IPS-NIHi11 (cell line): ENCODE measurements at places on chromosomes 3 and 15.

- DNase-seq, result no peak
Measured at GRCh38 chr15:77505556-77505955, 84.9 kb downstream of the HMG20A start.

GRCh38 chr3:46049093-46049492, 21.8 kb upstream of the XCR1 start:
- DNase-seq, result no peak

DNA sequence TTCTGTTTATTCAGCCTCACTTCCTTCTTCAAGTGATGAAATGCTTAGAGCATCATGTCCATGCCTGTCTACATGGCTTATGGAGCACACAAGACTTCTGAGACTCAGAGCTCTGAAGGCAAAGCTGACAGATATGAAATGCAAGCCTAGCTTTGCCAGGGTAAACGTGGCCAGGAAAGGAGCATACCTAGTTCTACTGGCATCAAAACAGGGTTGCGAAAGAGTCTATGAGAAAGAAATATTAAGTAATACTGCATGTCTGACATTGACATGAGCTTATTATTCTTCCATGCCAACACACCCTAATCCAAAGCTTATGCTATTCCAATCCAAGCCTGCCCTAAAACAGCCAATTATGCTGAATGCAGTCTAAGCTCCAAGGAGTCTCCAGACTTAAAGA, 391.5 kb downstream of the ERC2 start:
- no peak for DNase-seq

- peak; percentile 94 for DNase-seq
Measured at GRCh38 chr3:10164546-10165393, at the start of gene IRAK2. TSS of gene IRAK2 (plus strand) at chr3:10164919. CDS start at chr3:10164955, 36 bp downstream.

GRCh38 chr15:90295270-90295648, 29.8 kb downstream of the NGRN start:
- no peak for DNase-seq

DNA sequence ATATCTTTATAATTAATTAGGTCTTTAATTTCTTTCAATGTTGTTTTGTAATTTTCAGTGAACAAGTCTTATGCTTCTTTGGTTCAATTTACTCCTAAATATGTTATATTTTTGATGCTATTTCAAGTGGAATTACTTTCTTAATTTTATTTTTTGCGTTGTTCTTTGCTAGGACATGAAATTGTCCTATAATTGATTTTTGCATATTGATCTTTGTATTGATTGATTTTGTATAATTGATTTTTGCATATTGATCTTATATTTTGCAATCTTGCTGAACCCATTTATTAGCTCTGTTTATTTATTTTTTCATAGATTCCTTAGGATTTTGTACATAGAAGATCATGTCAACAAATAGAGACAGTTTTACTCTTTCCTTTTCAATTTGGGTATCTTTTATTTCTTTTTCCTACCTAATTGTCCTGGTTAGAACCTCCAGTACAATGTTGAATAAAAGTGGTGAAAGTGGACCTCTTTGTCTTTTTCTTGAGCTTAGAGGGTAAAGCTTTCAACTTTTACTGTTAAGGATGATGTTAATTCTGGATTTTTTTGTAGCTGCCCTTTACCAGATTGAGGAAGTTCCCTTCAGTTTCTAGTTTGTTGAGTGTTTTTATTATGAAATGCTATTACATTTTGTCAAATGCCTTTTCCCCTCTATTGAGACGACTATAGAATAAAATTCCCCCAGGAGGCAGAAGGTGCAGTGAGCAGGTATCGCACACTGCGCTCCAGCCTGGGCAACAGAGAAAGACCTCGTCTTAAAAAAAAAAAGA, 36.8 kb upstream of the CCDC50 start:
- DNase-seq, result no peak

GRCh38 chr3:132283440-132283839, 33.8 kb upstream of the ACP3 start:
- DNase-seq, result peak; percentile 13

DNA sequence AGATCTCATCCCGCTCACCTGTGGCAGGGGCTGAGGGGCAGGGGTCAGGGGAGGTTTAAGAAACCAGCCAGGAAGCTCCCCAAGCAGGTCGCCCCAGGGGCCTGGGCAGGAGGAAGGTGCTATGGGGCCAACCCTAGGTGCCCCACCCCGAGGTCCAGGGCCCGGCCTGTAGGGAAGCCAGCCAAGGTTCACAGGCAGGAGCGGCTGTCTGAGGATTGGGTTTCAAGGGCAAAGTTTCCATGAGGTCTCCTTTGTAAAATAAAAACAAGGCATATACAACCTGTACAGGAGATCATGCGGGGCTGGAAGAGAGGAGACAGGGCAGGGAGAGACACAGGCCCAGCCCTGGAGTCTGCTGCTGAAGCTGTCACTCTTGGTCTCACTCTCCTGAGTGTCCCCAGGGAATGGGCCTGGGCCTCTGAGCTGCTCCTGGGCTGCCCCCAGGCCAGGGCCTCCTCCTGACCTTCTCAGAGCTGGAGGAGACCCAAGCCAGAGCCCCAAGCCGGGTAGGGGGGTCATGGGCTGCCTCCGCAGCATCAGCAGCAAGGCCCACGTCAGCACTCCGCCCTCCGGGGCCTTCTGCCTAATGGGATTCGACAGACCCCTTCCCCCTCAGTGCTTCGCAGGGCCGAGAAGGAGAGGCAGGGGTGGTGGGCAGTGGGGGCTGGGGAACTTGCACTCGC, 5.5 kb downstream of the CPLX3 start:
- DNase-seq, result no peak

DNA sequence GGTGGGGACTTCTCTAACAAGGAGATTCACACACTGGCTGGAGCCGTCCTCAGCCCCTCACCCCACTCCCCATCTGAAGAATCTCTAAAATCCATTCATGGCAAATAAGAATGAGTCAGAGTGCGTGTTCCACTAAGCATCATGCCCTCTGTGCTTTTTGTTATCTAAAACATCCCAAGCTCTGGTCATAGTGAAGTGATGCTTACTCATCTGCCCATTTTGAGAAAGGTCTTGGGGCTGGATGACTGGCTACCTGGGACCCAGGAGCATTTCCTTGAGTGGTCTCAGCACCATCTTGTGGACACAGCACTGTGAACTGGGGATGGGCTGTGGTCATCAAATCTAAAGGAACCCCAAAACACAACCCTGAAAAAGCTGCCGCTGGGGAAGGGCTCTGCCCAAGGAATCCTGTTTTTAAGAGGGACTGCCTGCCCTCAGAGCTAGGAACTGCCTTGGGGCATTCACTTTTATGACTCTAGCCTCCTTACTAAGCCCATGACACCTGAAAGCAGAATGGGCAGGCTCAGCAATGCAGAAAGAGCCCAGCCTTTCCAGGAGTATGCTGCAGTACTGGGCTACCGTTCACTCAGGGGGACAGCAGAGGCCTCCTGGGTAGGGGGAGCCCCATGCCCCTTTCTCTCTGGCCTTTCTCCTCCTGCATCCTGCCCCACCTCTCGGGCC, 53.5 kb downstream of the ZBTB38 start:
- DNase-seq, result no peak

GRCh38 chr3:129938140-129938930, 36.2 kb upstream of the TRH start:
- DNase-seq, result no peak

DNA sequence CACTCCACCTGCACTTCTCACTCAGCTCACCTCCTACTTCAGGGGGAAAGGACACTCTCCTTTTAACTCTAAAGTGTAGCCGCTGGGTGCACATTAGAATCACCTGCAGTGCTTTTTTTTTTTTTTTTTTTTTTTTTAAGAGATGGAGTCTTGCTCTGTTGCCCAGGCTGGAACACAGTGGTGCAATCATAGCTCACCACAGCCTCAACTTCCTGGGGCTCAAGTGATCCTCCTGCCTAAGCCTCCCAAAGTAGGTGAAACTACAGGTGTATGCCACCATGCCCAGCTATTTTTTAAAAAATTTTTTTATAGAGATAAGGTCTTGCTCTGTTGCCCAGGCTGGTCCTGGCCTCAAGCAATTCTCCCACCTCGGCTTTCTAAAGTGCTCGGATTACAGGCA, 20.8 kb downstream of the GRAMD2A start:
- DNase-seq, result no peak

DNA sequence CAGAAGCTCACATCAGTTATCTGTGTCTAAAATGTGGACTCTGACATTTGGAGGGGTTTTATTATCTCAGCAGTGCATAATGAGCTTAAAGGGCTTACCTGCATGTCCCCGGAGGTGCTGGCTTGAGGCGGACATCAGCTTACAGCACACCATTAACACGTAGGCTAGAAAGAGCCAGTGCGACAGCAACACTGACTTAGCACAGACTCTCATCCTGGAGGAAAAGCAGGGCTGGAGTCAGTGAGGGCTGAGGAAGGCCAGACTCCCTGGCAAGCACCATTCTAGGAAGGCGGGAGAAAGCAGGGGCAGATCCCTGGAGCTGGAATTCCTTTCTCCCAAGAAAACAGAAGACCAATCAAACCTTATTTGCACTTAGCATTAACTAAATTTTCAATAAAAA, 51.7 kb downstream of the TAFA4 start:
- no peak for DNase-seq

GRCh38 chr3:126968391-126969390, 14.2 kb upstream of the PLXNA1 start:
- no peak for DNase-seq

DNA sequence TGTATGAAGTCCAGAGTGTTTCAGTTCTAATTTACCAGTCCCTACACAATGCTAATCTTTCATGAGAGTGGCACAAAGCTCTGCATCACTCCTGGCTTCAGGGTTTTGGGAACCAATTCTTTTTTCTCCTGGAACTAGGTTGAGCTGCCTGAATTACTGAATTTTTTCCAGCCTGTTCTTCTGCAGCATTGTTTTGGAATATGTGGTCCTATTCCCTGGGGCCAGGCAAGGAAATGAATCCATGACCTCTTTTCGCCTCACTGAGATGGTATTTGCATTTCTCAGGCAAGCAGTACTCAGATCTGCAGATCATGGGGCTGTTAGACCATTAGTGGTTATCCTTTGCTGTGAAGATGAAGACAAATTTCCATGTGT, 25.6 kb upstream of the GPR171 start:
- no peak for DNase-seq

GRCh38 chr3:8872261-8872660, 91.0 kb downstream of the RAD18 start:
- DNase-seq, result no peak

- DNase-seq, result no peak
Measured at GRCh38 chr15:47367726-47368390, 349.4 kb upstream of the SEMA6D start.

GRCh38 chr3:71580636-71581456, 2.7 kb downstream of the FOXP1 start:
- DNase-seq, result no peak

DNA sequence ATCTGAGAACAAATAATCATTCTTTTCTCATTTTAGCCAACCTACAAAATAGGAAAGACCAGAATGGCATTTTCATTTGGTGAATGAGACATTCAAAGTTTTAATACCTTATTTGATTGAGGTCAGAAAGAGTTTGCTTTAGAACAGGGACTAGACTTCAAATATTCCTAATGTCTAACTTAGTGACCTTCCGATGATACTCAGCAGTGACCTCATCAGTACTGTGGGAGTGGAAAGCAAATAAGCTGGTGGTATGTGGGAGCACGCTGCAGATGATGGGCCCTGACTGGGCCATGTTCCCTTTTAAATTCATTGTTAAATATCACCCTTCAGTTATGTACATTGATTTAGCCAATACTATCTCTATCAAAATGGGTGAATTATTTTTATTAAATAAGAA, 223.3 kb downstream of the P3H2 start:
- DNase-seq, result no peak

DNA sequence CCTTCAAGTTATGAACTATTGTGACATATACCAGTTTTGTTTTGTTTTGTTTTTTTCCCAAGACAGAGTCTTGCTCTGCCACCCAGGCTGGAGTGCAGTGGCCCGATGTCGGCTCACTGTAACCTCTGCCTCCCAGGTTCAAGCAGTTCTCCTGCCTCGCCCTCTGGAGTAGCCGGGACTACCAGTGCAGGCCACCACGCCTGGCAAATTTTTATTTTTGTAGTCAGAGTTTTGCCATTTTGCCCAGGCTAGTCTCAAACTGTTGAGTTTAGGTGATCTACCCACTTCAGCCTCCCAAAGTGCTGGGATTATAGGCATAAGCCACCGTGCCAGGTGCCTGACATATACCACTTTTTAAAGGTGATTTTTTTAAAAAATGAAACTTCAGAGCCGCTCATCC, 74.6 kb downstream of the ARRDC4 start:
- DNase-seq, result no peak

- DNase-seq, result no peak
Measured at GRCh38 chr3:81728766-81729544, 32.5 kb downstream of the GBE1 start.

DNA sequence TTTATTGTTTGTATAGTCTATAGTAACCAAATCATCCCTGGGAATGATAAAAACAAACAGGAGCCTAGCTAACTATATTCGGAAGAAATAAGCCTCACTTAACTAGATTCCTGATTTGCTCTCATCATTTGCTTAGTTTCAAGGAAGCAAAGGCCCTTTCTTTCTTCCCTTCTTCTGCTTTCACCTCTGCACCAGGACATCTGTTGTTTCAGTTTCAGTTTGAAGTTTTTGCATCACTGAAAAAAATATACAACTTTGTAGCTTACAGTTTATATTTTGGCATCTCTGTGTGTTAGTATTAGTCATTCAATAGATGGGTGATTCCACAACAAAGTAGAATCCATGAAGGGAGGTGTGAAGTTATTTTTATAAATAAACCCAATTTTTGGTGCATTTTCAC, 113.6 kb upstream of the SNTN start:
- DNase-seq, result no peak

DNA sequence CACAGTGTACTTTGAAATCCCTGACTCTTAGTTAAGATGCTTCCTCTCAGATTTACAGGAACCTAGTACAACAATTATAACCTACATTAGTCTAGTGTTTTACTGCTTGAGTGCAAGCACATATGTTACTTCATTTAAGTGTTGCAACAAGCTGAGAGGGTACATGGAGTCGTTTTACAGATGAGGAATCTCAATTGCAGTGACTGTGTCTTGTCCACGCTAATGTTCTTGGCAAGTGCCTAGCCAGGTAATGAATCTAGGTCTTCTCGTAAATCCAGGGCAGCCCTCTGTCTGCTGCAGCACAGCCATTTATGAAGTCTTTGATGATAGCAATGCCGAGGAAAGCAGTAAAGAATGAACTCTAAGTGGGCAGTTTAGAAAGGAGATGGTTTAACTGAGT, 384.4 kb upstream of the ARPP21 start:
- DNase-seq, result no peak

DNA sequence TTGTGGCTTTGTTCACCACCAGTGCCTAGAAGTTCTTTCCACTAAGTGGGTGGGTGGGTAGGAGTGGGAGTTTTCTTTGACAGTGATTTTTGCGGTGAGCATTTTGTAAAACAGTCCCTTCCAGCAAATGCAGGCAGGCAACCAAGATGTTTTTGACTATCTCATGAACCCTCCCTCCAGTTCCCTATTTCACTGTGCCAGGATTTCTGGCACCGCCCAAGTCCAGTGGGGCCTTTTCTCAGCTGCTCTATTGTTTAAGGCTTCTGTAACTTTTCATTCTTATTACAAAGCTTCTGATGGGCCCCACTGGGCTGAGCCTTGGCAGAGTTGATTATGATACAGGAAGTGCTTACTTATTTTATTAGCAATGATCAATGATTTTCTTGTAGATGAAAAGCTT, 236.0 kb downstream of the EDEM1 start:
- no peak for DNase-seq
